Effector CD8-positive, alpha-beta T cell (primary cell): ENCODE measurements at places on chromosomes 5 and 9.

DNA sequence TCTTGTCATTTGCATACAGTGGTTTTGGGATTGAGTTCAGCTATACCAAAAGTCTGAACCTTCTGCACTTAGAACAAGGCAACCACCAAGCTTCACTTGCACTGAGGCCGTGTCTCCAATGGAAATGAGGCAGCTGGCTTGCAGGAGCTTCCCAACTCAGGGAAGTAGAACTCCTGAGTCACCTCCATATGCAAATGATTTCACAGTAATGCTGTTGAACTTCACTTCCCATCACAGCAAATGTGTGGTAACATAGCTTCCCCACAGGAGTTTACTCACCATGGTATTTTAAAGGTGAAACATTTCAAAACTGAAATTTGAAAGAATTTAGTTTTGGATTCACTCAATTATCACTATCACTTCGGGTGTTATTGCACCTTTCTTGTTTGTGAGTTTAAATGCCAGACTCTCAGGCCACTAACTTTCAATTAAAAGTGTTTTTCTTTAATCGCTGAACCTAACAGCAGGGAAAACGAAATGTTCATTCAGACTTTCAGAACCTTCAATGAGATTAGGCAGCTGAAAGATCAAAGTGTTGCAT lies 9.0 kb downstream of the CD274 start:
- DNase-seq: no peak

- no peak for DNase-seq
Observed at GRCh38 chr5:141517312-141517711, 28.4 kb downstream of the PCDHGC5 start.

DNA sequence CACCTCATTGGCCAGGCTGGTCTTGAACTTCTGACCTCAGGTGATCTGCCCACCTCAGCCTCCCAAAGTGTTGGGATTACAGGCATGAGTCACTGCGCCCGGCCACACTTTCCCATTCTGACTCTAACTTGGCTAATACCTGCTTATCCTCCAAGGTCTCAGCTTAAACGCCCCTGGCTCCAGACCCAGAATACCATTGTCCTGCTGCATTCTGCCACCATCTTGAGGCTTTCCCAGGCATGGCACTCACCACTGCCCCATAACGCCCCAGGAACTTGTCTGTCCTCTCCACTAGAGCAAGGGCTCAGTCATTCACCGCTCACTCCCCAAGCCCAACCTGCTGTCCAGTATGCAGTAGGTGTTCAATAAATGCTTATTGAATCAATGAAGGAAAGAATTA lies 39.8 kb downstream of the CAMK2A start:
- no peak for DNase-seq

- DNase-seq: no peak
Observed at GRCh38 chr5:145858959-145859358, 13.9 kb downstream of the GRXCR2 start.

DNA sequence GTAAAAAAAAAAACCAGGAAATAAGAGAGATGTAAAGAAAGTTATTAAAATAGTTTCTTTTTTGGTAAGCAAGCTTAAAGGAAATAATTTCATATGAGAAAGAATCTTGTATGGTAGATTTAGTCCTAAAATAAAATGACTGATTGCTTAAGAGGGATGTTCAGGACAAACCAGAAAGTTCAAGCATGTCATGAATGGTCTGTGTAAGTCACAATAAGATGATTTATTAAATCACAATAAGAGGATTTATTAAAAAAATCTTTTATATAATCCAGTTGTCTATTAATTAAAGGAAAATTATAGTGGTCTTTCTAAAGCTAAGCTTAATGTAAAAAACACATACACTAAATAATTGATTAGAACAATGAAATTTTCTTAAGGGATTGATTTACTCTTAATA lies 91.8 kb upstream of the OR13F1 start:
- DNase-seq: no peak

GRCh38 chr5:177018341-177018740 lies 4.2 kb upstream of the ZNF346 start:
- DNase-seq: no peak

- DNase-seq: no peak
Observed at GRCh38 chr9:4211032-4211725, 88.7 kb downstream of the GLIS3 start.

- no peak for DNase-seq
Observed at GRCh38 chr9:129301941-129302340, 123.9 kb upstream of the IER5L start.

DNA sequence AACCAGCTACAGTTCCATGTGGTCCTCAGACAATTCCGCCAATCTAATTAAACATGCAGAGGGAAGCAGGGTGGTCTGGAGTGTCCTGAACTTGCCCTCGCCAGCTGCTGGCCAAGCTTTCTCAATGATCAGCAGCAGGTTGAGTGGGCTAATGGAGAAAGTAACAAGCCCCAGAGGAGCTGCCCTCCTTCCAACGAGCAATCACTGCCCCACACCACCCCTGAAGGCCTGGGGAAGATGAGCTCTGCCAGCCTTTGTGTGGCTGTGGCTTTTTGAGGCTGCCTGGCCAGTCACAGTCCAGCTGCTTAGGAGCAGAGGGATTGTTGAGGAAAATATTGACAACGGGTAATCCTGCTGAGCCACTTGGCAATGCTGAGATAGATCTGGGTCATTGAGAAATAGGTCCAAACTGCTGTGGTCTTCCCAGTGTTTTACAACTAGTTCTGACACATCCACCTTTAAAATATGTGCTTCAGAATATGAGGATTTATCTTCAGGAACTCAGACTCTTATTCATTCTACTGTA lies 107.3 kb downstream of the CD180 start:
- no peak for DNase-seq

- no peak for DNase-seq
Observed at GRCh38 chr9:136056546-136057235, 38.4 kb downstream of the NACC2 start.

DNA sequence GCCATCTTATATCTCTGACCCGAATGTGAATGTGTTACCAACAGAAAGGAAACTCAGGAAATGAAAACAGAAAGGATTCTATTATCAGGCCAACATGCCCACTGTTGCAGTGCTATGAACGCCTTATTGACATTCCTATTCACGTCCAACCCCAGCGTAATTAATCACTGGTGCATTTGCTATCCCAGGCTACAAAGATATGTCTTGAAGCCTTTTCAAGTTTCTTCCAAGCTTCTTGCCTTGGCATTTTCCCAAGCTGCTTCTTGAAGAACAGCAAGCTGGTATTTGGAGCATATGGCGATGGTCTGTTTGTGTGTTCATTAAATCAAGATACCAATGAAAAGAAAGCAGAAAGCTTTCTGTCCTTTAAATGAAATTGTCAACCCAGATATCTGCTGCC lies 579.2 kb upstream of the ZNF462 start:
- no peak for DNase-seq

GRCh38 chr9:112308588-112308987 lies 24.8 kb downstream of the PTBP3 start:
- DNase-seq: no peak

DNA sequence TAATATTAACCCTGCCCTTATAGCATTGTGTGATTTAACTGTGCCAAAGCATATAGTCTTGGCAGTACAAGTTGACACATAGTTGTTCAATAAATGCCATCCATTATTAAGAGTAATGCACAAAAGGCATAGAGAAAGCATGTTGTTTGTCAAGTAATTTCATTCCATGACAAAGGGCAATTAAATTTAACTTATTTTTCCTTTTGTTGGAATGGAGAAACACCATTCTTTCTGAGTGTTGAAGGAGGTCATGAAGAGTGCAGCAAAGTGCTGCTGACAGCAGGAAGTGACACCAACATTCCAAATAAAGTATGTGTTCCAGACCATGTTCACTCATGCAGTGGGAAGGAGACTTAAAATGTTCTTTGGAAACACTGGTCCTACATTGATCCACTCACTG lies 29.1 kb downstream of the ANKDD1B start:
- no peak for DNase-seq

DNA sequence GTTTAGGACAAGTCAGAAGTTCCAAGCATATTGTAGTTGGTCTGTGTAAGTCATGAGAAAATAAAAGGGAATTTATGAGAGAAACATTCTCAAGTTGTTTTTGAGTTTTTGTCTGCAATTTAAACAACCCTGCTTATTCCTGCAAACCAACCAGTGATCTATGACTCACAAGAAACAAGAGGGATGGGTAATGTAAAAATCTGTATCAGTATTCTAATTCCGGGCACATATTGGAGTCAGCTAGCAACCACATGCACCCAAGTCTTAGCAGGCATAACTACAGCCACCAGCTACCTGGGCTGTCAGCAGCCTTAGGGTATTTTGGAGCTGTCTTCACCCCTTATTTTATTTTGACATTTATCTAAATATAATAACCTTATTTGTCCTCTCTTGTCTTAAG lies 128.7 kb upstream of the APC start:
- no peak for DNase-seq

DNA sequence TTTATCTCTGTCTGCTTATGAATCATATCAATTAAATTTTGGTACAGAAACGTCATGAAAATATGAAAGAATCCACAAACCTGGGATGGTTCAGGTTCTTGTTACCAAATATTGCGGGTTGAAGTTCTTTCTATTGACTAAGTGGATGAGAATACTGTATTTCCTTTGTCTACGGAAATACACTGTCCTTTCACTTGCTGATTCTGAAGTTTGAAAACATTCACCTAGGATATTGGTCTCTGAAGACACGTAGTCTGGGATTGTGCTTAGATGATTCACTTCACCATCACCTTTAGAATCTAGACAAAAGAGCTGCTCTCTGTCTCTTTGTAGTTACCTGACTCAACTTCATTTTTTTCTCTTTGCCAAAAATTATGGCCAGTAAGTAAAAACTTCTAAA lies 222.4 kb downstream of the FBN2 start:
- no peak for DNase-seq

GRCh38 chr5:11050596-11051304 lies 289.7 kb upstream of the DAP start:
- no peak for DNase-seq

DNA sequence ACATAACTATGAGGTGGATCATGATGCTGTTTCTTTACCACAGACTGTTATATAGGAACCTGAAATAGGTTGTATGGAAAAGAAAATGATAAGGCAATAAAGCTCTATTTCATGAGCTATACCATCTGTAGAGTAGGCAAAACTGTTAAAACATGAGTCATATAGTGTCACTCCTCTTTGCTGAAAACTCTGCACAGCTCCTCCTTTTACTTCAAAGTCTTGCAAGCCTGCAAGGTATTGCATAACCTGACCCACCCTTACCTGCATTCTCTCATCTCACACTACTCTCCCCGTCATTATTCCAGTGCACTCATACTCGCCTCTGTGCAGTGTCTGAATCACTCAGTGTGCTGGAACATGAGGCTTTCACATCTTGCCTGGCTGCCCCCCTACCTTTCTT lies 790.1 kb downstream of the EFNA5 start:
- DNase-seq: no peak

DNA sequence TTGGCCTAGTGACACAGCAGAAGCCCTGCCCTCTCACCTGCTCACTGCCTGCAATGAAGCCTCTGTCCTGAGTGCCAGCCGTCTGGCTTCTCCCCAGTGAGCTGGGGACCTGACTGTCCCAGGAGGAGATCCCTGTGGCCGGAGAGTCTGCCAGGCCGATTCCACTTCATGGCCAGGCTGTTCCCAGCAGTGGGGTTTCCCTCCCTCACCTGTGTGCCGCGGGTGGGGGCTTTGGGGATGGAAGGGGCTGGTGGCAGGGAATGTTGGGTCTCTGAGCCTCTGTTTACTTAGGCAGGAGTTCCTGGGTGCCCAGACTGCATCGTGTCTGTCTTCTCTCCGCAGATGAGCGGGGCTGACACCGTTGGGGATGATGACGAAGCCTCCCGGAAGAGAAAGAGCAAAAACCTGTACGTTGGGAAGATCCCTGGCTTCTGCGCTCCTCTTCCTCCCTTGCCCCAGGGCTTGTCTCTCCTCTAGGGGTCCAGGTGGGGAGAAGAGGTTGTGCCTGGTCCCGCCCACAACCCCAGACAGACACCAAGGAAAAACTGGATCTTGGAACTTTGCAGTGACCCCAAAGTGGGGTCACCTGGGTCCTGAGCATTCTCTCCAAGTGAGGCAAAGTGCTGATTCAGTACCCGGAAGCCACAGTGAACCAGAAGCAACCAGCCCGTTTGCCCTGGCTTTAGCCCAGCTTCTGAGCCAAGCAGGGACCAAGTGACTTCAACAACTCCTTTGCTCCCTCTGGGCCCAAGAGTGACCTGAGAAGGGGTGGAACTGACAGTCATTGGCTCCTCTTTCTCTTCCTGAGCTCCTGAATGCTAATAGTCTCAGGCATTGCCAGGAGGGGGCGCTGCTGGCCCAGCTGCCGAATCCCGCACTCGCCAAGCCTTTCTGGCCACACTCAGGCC lies 127.7 kb downstream of the RGS3 start:
- peak; percentile 19 for DNase-seq

GRCh38 chr5:1723476-1723875 lies 76.2 kb downstream of the MRPL36 start:
- DNase-seq: no peak

DNA sequence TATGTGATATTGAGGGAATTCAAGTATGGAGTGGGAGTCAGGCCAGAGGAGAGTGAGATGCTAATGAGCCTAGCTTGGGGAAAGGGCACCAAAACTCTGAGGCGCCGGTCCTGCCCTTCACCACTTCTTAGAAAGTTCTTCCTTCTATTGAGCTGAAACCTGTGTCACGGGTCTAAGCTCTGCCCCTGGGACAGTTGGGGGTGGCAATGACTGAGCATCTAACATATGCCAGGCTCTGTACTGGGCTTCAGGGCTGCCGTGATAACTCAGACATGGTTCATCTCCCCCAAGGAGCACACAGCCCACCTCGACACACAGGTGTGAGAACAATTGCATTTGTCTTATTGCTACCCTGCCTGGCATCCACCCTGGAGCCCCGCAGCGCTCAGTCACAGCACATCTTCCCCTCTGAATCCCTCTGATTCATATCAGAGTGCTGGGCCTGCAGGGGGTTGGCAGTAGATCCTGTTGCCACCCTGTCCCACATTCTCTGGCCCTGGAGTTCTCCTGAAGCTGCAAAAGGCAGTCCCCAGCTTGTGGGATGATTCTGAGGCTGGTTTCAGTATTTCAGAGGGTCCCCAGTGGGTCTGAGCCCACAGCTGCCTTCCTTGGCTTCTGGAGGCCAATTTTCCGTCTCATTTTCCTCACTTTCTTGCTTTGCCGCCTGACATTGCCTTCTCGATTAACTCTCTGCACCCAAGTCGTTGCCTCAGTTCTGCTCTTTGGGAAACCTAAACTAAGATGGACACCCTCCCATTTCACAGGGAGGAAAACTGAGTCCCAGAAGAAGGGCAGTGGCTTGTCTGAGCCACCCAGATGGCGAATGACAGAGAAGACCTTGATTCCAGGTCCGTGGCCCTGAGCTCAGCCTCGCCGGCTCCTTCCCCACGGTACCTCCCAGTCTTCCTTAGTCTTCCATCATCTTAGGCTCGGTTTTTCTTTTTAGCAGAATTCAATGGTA lies 42.5 kb downstream of the ALG2 start:
- no peak for DNase-seq
